ENCODE measurements at places on chromosomes 1 and 21.
A peak's percentile ranks its signal among the peaks of the same experiment; 100 is the strongest.

GRCh38 chr1:228937851-228938536 lies 202.7 kb downstream of the RHOU start:
- DNase-seq: peak; percentile 23

DNA sequence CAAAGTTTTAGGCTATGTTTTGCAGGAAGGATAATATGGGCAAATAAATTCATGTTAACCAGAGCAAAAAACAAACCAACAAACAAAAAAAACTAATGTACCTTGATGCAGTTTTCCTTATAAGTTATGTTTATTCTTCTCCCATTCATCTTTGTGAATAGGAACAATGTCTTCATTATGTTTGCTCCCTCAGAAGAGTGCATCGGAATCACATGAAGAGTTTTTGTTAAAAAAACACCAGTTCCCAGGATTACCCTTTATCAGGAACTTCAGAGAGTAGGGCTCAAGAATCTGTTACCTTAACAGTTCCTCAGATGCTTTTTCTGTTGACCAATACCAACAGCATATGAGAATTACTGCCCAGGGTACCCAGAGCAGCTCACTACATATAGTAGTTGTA lies 14.6 kb upstream of the PRRC2C start:
- no peak for DNase-seq

- no peak for DNase-seq
Measured at GRCh38 chr21:44509539-44509938, 30.5 kb downstream of the KRTAP10-1 start.

- DNase-seq: no peak
Measured at GRCh38 chr1:172041102-172041501, 199.8 kb downstream of the DNM3 start.

DNA sequence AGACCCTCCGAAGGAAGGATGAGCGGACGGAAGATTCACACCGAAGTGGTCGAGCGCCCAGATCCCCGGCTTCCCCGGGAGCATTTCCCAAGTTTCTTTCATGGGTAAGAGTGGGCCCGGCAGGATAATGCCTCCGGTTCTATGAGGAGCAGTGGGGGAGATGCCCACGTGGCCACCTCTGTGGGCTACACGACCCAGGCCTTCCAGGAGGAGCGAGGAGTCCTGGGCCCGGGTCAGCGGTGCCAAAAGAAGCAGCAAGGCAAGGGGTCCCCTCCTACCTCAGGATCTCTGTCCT lies 7.9 kb upstream of the NBPF11 start:
- DNase-seq: no peak

- DNase-seq: no peak
Measured at GRCh38 chr1:109983380-109984189, 980 bp upstream of the AHCYL1 start.

DNA sequence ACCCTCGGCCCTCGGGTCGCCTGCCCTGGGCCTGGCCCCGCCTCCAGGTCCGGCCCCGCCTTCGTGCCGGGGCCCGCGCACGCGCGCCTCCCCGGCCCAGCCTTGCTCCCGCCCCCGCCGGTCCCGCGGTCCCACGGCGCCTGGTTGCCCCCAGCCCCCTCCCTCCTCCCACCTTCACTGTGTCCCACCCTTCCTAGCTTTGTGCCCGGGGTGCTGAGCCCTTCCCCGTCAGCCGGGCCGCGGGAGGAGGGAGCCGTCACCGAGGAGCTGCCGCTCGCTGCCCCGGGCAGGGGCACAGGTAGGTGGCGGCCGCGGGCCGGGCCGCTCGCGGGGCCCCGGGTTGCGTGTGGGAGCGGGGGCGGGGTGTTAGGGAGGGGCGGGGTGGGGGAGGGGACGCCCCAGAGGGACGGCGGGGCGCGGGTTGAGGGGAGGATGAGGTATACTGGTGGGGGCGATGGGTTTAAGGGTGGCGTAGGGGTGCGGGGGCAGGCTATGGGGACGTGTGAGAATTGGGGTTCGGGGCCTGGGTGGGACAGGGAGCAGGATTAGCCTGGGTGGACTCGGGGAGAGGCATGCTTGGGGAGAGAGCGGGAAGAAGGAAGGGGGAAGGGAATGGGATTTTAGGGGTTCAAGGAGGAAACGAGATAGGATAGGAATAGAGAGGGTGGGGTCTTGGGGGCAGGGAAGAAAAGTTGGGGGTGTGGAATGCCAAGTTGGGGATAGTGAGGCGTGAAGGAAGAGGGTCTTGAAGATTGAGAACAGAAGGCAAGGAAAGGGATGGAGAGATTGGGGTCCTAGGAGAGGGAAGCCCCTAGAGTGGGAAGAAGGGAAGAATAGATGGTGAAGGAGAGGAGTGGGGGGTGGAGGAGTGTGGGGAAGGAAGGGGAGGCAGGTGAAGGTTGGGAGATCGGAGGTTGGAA lies at the start of gene LRRC42:
TSS of gene LRRC42 (plus strand) at position 99 of the 920 bp plus-strand sequence. CDS start 5,650 bp downstream, outside the sequence.
- peak; percentile 84 for DNase-seq

DNA sequence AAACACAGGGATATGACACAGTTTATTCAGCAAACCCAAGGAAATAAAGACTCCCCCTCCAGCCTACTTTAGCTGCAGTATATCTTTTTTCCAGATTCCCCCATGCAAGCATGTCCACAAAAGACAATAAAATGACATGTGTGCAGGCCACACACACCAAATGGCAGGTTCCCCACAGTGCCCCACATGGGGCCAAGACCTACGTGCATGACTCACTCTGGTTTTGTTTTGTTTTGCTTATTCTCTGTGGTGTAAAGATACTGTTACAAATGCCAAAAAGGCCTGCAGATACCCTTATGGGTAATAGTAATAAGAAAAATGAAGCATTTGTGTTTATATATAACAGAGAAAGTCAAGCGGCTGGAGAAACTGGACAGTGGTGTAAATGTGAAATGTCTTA lies 71.6 kb downstream of the RD3 start:
- DNase-seq: peak; percentile 44

DNA sequence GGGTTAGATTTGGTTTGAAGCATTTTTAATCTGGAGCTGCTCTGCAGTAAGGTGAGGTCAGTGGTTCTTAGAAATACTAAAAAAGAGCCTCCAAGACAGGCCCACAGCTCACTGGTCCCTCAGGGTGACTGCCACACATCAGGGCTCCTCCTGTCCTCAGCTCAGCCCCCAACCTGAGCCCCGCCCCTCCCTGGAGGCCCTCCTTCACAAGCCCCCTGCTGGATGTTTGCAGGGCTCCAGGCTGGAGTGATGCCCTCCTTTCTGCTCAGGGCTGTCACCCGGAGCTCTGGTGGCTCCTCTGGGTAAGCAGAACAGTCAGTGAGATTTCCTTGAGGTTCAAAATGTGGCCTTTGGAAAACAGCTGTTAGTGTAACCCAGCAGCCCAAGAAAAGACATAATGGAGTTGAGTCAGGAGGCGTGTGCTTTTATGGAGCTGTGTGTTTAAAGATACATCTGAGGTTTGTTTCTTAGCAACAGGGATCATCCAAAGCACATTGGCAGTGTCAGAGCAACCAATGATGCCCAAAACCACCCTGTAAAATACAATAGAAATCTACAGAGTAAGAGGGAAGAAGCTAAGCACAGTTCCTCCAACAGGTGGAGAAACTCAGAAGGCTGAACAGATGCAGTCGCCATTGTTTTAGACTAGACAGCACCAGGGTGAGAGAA lies 21.4 kb downstream of the STUM start:
- peak; percentile 43 for DNase-seq

GRCh38 chr21:31846690-31847089 lies 26.1 kb upstream of the HUNK start:
- no peak for DNase-seq

DNA sequence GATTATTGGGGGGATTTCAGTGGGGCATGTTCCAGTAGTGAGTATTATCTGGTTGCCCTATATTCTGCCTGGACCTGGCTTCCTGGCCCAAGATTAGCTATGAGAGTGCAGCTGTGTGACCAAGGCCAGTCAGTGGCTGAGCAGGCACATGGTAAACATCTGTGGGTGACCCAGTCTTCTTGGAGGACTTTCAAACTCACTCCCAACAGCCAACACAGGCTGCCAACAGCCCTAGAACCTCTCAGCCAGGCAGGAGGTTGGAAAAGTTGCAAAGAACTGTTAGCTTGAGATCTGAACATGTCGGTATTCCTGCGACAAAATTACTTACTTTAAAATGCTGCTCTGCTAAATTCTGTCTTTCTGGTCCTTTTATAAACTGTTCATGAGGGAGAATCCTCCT lies 192.4 kb downstream of the TGFBR3 start:
- no peak for DNase-seq

- DNase-seq: no peak
Measured at GRCh38 chr1:2014741-2015735, 4.1 kb upstream of the GABRD start.

- no peak for DNase-seq
Measured at GRCh38 chr21:29332461-29333362, 34.0 kb downstream of the BACH1 start.

DNA sequence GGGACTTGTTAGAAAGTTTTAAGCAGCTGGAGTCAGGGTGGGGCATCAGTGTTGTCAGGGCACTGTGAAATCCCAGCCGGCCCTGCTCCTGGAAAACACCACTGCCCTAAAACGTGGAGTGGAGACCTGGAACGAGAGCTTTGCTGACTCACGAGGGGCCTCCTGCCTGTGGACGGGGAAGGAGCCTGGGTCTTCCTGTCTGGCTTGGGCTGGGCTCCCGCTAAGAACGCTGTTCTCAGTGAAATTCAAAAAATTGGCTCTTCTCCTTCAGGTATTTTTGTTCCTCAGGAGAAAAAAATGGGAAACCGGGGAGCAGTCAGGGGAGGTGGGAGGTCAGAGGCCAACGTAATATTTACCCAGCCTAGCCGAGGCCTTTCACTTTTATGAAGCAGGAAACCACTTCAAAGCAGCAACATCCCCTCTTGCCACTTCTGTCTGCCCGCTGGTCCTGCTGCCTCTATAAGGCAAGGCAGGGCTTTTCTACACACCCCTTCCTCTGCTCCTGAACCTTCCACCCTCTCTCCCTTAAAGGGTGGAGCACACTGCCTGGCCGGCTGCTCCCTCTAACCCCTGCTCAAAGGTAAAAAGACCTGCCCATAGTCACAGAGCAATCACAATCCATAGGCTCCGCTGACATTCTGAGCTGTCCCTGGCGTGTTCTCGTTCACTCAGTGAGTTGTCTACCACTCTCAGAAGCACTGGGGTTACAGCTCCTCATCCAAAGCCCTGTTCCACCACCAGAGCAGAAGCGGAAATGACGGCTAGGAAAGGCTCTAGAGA lies 8.0 kb downstream of the PLXNA2 start:
- DNase-seq: peak; percentile 19

DNA sequence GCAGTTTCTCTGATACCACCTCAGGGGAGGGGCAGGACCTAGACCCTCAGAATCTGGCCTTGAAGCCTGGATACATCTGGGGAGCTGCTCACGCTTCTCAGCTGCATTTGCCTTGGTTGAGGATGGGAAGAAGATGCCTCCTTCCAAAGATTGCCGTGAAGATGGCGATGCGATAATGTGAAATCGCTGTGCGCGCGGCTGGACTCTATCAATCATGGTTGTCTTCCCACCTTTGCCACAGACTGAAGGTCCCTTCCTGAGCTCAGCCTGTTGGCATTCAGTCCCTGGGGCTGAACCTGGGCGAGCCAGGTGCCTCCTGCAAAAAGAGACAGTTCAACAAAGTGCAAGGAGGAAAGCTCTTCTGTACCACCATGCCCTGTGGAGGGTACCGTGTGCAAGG lies 114.4 kb upstream of the SLC45A1 start:
- no peak for DNase-seq

DNA sequence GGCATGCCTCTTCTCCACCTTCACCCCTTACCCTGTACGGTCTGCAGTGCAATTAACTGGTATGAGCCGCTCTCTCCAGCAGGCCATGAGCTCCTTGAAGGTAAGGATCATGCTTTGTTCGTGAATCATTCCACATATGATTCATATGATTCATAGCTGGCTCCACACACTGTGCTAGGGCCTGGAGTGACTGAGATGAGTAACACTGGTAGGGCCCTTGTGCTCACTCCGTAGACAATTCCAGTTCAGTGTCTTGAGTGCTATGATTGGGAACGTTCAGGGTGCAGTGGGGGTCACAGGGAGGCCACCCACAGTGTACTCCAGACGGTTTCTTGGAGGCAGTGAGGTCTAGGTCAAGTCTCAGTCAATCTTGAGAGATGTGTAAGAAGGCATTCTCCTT lies 239.8 kb downstream of the LMX1A start:
- no peak for DNase-seq

GRCh38 chr1:206575894-206576737 lies 36.1 kb downstream of the EIF2D start:
- DNase-seq: no peak

- DNase-seq: no peak
Measured at GRCh38 chr1:12356004-12356890, 126.4 kb downstream of the VPS13D start.

DNA sequence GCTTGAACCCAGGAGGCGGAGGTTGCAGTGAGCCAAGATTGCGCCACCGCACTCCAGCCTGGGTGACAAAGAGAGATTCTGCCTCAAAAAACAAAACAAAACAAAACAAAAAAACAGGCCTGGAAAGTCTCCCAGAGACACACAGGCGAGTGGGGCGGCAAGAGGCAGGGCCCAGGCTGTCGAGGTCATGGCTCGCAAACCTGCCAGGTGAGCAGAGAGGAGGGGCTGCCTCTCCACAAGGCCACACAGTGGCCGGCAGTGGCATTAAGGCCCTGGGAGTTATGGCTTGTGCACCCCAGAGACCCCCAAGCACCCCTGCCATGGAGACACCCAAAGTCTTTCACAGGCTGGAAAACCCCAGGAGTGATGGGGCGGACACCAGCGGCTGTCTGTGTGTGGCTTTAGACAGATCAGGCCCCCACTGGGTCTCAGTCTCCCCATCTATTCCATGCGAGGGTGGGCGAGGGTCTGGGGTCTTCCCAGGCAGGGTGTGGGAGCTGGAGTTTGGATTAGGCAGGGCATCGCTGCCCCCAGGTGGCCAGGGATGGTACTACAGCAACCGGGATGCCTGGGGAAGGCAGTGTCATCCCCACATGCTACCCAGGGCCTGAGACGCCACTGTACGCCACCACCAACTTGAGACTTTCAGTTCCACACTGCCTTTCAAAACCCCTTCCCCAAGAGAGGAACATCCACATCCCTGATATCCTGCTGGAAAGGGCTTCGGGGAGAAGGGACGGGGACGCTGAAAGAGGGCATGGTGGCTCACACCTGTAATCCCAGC lies 7.3 kb upstream of the CTRC start:
- DNase-seq: peak; percentile 85

DNA sequence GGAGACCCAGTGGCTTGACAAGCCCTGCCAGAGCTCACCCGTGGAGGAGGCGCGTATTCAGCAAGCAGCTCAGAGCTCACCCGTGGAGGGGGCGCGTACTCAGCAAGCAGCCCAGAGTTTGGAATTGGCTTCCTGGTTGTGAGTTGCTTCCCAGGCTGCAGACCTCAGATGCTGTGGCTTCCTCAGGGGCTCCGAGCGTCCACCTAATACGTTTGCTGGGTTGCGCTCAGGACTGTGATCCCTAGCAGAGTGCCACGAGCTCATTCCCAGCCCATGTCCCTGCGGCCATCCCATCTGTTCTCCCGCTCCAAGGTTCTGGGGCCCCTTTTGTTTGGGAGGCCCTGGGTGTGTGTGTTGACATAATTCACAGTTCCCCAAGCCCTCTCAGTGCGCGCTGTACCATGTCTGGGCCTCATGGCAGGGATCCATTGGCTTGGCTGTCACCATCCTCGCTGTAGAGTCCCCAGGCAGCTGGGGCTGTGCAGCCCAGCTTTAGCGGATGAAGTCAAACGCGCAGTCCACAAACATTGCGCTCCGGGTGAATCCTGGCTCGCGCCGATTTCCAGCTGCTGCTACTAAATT lies 3.6 kb downstream of the AJAP1 start:
- no peak for DNase-seq

GRCh38 chr1:2417833-2418225 lies 5.5 kb upstream of the PEX10 start:
- DNase-seq: no peak

GRCh38 chr1:40431385-40431784 lies 18.9 kb upstream of the ZFP69B start:
- no peak for DNase-seq

All from activated CD4-positive, alpha-beta T cell treated with anti-CD3 and anti-CD28 coated beads for 36 hours (primary cell).